ENCODE measurements at places on chromosomes 1 and 21. TPM values are rescaled to one million over a fixed set of nuclear protein-coding genes. Genes with fewer than 3 reads are reported as not detected.

Gene VHLL
- not detected for total RNA-seq

DNA sequence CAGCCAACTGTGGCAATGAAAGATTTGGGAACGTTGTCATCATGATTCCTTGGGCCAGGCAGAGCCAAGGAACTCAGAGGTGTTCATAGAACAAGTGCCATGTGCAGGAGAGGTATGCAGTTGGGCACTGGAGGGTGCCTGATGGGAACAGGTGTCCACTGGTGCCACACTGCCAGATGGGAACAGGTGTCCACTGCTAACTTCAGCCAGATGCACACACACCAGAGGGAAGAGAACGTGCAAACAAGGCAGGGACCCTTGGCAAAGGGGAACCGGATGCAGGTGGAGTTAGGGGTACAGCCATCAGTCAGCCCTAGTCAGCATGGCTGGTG is 13.5 kb downstream of the OLFML2B start:
- no peaks in the 10 kb centered on the region for H3K4me1 ChIP-seq
- no peak for DNase-seq
- H3K27ac ChIP-seq = no peak overlapping the region
- H3K4me3 ChIP-seq = no peak overlapping the region
- no peaks in the 10 kb centered on the region for H3K27me3 ChIP-seq
- H3K36me3 ChIP-seq = no peaks in the 10 kb centered on the region

- DNase-seq = peak; percentile 32
- H3K36me3 ChIP-seq = peaks cover 77% of the 10 kb centered on the region
- H3K4me3 ChIP-seq = no peak overlapping the region
- H3K4me1 ChIP-seq = no peaks in the 10 kb centered on the region
- no peak overlapping the region for H3K27ac ChIP-seq
- H3K27me3 ChIP-seq = no peaks in the 10 kb centered on the region
These were observed 18.7 kb downstream of the EXOSC10 start for GRCh38 chr1:11080931-11081330.

Gene MAGI3
- total RNA-seq = 7.4 TPM

GRCh38 chr1:48051466-48052126 is 54.4 kb upstream of the TRABD2B start:
- H3K36me3 ChIP-seq = no peaks in the 10 kb centered on the region
- H3K4me1 ChIP-seq = no peaks in the 10 kb centered on the region
- no peak overlapping the region for H3K27ac ChIP-seq
- no peak for DNase-seq
- no peaks in the 10 kb centered on the region for H3K27me3 ChIP-seq

Gene CA14
- not detected for total RNA-seq

DNA sequence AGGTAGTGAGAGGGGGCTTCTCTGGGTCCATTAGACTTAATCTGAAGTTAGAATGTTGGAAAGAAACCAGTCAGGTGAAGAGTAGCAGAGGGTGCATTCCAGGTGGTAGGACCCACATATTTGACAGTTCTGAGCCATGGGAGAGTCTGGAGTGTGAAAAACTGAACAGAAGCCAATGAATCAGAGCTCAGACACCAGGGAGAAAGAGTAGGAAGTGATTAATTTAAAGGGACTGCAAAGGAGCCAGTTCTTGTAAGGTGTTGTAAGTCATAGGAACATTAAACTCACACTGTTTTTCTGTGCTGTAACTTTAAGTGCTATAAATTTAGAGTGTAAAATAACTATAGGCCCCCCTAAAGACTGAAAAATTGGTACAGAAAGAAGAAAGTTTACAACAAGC is 5.9 kb upstream of the DHX9 start:
- peaks cover 11% of the 10 kb centered on the region for H3K4me1 ChIP-seq
- no peaks in the 10 kb centered on the region for H3K36me3 ChIP-seq
- no peak overlapping the region for H3K4me3 ChIP-seq
- DNase-seq = no peak
- no peak overlapping the region for H3K27ac ChIP-seq
- H3K27me3 ChIP-seq = no peaks in the 10 kb centered on the region

Gene TMEM240
- total RNA-seq = 2.8 TPM

DNA sequence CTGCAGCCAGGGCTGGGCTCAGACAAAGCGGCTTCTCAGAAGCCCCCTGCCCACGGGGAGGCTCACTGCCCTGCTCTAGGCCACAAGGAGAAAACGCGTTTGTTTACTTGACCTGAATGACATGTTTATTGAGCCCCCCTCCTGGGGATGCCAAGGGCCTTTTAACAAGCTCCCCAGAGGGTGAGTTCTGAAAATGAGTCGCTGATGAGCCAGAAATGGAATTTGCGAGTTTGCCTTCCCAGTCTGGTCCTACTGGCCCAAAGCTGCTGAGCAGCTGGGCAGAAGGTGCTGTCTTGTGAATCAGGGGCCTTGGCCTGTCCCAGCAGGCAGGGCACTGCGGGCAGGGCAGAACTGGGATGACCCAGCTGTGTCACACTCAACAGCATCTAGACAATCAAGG is 120.6 kb downstream of the SYF2 start:
- no peak for DNase-seq
- no peak overlapping the region for H3K27ac ChIP-seq
- H3K36me3 ChIP-seq = no peaks in the 10 kb centered on the region
- peaks cover 5% of the 10 kb centered on the region for H3K27me3 ChIP-seq

DNA sequence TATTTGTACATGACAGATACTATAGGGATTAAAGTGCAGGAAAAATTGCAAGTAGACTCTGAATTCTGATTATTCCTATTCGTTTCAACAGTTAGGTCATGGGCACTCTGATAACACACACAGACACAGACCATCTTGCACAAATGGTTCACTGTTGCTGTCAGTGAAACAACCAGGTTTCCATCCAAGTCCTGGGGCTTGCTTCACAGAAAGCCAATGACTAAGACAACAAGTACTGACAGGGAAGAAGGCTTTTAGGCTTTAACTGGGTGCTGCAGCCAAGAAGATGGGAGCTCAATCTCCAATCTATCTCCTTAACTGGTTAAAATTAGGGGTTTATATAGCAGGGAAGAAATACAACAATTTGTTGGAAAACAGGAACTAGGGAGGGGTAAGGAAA is 57.6 kb downstream of the RIMS3 start:
- DNase-seq = no peak
- H3K27ac ChIP-seq = no peak overlapping the region
- H3K4me1 ChIP-seq = no peaks in the 10 kb centered on the region
- H3K36me3 ChIP-seq = no peaks in the 10 kb centered on the region
- no peak overlapping the region for H3K4me3 ChIP-seq
- no peaks in the 10 kb centered on the region for H3K27me3 ChIP-seq

Gene TBX19
- total RNA-seq = 4.7 TPM
